ENCODE measurements at places on chromosomes 11 and 22.
A peak's percentile ranks its signal among the peaks of the same experiment; 100 is the strongest.

GRCh38 chr11:123188508-123189165 is 6.4 kb downstream of the CLMP start:
- peaks cover 14% of the 10 kb centered on the region for H3K4me1 ChIP-seq
- DNase-seq, result no peak
- H3K4me3 ChIP-seq, result no peak overlapping the region
- H3K27ac ChIP-seq, result no peak overlapping the region
- H3K27me3 ChIP-seq, result peaks cover 38% of the 10 kb centered on the region

DNA sequence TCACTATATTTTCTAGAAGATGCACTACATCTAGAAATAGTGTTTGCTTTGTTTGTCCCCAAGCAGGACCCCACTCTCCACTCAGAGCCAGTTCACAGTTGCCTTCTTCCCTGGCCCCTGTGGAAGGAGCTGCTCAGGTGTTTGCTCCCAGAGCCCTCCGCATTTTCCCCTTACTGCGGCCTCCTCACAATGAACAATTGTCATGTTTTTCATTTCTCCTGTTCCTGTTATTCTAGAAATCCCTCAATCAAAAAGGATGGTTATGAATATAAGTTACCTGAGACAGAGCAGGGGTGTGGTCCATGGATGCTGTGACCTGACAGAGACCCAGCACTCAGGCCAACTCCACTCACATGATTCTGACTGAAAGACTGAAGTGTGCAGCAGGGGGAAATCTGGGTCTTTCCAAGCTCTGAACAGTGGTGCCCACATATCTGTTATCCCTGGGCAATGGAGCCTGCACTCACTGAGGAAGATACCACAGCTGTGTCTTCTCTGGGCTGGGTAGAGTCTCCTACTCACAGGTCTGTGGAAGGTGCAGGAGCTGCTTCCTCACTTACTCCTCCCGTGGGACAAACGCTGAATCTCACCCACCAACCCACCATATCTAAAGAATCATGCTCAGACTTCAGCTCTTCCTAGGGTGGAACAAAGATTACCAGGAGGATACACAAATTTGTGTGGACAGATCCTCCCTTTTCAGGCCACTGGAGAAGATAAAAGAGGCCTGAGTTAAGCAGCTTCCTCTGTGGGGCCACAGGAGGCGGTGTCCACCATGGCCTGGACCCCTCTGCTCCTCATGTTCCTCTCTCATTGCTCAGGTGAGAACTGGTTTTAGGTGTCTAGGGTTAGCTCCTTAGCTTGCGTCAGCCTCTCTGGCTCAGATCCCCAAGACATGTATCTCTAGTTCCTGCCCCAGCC is 87.1 kb upstream of the TOP3B start:
- peaks cover 11% of the 10 kb centered on the region for H3K27me3 ChIP-seq
- no peak overlapping the region for H3K27ac ChIP-seq
- H3K4me3 ChIP-seq, result no peak overlapping the region
- no peaks in the 10 kb centered on the region for H3K4me1 ChIP-seq

DNA sequence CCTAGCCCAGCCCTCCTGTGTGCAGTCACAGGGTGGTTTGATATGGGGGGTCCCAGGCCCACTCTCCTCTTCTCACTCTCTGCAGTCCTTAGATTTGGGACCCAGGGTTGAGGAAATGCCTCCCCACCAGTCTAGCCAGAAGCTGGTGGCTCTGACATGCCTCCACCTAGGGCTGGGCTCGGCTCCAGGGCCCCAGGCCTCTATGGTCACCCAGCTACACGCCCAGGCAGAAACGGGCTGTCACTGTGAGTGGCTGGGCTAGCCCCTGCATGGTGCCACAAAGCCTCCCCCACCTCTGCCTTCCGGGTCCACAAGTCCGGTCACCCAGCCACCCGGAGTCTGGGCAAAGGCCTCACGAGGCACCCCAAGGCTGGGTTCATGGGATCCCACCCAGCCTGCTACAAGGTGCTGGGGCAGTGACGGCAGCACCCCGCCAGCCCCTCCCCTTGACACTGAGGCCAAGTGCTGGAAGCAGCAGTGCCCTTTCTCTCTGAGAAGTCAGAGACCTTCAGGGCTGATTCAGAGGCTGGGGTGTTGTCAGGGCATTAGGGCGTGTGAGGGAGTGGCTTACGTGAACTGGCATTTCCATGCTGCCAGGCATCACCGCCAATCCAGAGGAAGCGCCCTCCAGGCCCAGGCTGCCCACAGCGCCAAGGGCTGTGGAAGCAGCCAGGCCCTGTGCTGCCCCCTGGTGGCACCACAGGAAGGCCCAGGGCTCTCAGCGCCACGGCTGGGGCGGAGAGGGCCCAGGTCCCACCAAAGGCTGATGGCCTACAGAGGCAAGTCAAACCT is 638 bp upstream of the PITPNM1 start:
- peaks cover 45% of the 10 kb centered on the region for H3K4me1 ChIP-seq
- H3K27me3 ChIP-seq, result no peaks in the 10 kb centered on the region
- peak overlapping the region; percentile 89 for H3K4me3 ChIP-seq
- DNase-seq, result peak; percentile 97
- peak overlapping the region; percentile 97 for H3K27ac ChIP-seq

GRCh38 chr11:72543849-72544542 is 109.7 kb upstream of the CLPB start:
- no peak for DNase-seq
- no peak overlapping the region for H3K27ac ChIP-seq
- H3K36me3 ChIP-seq, result no peaks in the 10 kb centered on the region

- H3K4me3 ChIP-seq, result no peak overlapping the region
- no peaks in the 10 kb centered on the region for H3K36me3 ChIP-seq
- H3K27me3 ChIP-seq, result peaks cover 2% of the 10 kb centered on the region
- H3K27ac ChIP-seq, result no peak overlapping the region
- no peak for DNase-seq
Measured at GRCh38 chr11:72483412-72484186, 49.3 kb upstream of the CLPB start.

GRCh38 chr11:47264521-47264920 is 5.4 kb upstream of the MADD start:
- H3K4me1 ChIP-seq, result peaks cover 30% of the 10 kb centered on the region
- no peaks in the 10 kb centered on the region for H3K27me3 ChIP-seq
- no peak overlapping the region for H3K4me3 ChIP-seq
- DNase-seq, result no peak
- H3K27ac ChIP-seq, result peak overlapping the region; percentile 55

DNA sequence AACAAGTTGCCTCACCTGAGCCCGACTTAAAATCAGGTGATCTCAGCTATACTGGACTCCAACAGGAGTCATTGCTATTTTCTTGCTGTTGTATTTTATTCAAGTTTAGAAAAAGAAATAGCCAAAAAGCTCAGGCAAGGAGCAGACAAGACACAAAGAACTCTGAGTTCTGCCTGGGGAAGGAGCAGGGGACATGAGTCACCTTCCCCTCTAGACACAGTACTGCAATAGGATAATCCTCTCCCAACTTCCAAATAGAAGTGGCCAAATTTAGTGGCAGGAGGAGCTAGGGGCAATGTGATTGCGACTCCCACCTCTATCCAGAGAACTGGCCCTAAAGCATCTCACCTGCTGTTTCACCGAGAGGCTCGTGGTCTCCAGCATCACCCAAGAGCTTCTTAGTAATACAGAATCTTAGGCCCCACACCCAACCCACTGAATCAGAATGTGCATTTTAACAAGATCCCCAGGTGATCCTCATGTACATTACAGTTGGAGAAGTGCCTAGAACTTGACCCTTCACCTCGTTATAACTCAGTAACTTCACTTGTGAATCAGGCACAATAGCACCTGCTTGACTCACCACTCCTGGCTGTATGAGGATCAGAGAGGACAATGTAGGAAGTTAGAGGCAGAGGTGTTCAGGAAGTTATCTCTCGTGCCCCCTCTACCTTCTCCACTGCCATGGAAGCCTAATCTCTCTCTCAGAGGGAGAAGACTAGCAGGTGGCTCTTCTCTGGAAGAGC is 56.8 kb upstream of the FBXO3 start:
- no peak for DNase-seq
- peaks cover 34% of the 10 kb centered on the region for H3K27me3 ChIP-seq
- H3K4me1 ChIP-seq, result peaks cover 3% of the 10 kb centered on the region
- no peak overlapping the region for H3K4me3 ChIP-seq
- H3K36me3 ChIP-seq, result no peaks in the 10 kb centered on the region
- no peak overlapping the region for H3K27ac ChIP-seq

- no peaks in the 10 kb centered on the region for H3K4me1 ChIP-seq
- no peak overlapping the region for H3K27ac ChIP-seq
- DNase-seq, result no peak
- H3K27me3 ChIP-seq, result no peaks in the 10 kb centered on the region
- H3K36me3 ChIP-seq, result peaks cover under 1% of the 10 kb centered on the region
Measured at GRCh38 chr11:66800720-66801428, 42.4 kb upstream of the RCE1 start.

Data from activated CD4-positive, alpha-beta T cell treated with anti-CD3 and anti-CD28 coated beads for 36 hours (primary cell).